ENCODE measurements at places on chromosomes 4 and X.

DNA sequence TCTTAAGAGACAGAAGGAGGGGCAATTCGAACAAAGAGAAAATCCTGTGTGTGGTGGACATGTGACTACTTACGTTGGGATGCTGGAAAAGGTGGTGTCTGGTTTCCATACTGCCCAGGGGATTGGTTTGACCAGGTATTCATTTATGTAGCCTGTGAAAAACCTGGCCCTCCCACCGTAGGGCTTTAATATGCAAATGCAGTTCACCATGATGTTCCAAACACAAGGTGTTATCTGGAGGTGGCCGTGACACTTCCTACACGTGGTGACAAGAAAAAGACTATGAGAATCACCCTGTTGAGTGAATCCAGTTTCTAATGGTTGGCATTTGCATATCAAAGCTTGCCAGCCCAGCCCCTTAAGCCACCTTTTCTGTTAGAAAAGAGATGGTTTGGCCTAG, 27.9 kb downstream of the UGT2B4 start:
- no peak for DNase-seq

DNA sequence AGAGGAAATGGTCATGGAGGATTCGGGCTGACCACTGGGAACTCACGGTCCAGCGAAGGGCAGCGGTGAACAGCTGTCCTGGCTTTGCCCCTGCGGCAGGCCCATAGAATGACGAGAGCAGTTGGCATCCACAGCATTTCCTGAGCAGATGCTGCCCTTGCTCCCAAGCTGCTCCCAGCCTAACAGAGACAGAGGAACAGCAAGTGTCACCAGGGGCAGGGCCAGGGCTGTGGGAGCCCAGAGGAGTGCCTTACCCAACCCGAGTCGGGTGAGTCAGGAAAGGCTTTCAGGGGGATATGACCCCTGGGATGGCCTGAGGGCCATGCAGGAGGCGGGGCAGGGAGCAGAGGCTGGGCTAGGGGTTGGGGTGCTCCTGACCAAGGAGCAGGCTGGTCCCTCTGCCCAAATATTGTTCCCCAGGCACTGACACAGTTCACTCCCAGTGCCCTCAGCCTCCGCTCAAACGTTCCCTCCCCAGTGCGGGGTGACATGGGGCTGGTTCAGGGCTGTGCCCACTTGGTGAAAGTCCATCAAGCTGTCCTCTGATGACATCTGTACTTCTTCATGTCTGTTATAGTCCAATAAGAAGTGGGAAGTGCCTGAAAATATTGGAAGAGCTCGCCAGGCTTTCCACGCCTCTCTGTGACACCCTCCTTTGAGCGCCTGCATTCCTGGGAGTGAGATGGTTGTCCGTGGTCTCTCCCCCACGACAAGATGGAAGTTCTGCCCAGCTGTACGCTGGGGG, 64.7 kb upstream of the GPR78 start:
- peak; percentile 87 for DNase-seq

- DNase-seq, result no peak
These were observed 141.1 kb upstream of the MID1 start for GRCh38 chrX:10761447-10761846.

DNA sequence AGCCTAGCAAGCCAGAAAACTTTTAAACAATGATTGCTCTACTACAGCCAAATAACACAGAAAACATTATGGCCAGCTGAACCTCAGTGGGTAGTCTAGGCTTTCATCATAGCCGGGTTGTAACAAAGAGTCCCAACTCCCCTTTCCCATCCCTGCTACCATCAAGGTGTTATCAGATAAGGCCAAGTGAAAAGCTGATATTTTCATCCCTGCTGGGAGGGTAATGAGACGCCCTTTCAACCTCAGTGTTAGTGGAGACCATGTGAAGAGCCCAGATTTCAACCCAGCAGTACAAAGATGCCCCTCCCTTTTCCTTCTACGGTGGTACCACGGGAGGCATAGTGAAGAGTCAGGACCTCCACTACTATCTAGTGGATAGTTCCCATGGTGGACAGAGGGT, 433.7 kb downstream of the GPM6A start:
- DNase-seq, result no peak

GRCh38 chr4:118774321-118774720, 61.6 kb downstream of the SEC24D start:
- DNase-seq, result no peak

DNA sequence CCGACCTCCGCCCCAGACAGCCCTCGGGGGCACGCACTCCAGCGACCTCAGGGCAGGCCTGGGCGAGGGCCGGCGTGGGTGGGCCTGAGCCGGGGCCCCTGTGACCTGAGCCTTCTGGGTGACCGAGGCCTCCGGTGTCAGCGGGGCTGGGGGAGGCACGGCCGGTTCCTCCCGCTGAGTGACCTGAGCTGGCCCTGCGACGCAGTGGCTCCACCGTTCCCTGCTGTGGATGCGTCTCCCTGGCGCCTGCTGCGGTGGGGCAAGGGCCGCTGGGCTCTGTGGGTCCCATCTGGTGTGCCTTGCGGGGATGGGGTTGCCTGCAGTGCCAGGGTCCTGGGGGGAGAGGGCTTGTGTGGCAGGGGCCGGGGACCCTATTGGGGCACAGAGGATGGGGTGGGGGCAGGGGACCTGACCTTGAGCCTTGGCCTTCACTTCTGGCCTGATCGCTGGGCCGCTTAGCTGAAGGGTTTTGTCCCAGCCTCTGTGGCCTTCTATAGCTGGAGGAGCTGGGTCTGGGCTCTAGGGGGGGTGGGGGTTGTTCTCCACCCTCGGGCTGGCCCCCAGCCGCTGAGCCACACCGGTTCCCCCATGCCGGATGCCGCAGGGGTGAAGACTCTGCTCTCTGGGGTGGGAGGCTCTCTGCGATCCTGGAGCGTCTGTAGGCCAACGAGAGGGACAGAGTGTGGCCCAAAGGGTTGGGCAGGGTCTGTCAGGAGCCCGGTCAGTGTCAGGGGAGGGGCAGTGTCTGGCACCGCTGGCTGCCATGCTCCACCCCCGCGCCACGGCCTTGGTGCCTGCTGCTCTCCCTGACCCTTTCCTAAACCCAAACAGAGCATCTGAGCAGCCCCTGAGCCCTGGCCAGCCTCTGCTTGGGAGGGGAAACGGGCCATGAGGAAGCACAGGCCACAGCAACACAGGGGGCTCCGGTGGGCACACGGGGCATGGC, 2.3 kb downstream of the NAT8L start:
- DNase-seq, result no peak

Data from fibroblast of skin of back (primary cell).